ENCODE measurements at places on chromosomes 16 and 17.

DNA sequence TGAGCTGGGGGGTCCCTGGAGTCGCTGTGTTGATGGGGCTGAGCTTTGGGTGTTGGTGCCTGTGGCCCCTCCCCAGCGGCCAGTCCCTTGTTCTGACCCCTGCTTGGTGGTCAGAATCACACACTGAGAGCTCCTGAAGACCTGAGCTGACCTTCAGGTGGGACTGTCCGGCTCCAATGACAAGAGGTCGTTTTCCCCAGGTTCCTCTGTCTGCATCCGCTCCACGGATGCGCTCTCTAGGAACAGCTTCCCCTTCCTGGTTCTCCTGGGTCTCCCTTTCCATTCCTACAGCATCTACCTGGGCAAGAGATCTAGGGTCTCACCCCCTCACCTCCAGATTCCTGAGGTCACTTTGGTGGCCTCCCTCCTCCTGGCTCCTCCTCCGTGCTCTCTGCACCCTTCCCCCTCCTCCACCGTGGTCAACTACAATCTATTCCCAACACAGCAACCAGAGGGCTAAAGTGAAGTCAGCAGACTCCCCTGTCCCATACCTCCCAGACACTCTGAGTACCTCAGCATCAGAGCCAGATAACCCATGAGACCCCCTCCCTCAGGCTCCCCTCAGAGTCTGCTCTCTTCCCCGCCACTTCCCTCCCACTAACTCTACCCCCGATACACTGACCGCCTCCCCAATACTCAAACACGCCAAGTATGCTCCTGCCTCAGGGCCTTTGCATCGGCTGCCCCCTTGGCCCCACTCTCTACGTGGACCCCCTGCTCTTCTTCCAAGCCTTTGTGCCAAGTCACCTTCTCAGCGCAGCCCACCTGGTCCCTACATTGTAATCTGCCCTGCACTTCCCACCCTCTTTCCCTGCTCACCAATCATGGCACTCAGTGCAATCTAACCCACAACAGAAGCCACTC is 9.0 kb upstream of the SEC14L5 start:
- DNase-seq = no peak

DNA sequence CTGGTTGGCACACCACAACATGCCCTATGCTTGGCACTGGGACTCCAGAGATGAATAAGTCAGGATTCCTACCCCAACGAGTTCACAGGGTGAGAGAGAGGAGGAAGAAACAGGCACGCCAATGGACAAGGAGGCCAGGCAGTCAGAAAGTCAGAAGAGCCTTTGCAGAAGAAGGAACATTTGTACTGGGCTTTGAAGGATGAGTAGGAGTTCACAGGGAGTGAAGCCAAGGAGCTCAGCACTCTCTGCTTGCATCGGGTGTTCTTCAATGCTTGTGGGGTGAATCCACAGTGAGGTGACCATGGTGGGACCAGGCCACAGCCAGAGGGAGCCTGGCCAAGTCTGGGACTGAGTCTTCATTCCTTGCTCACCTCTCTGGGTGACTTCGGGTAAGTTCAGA is 47.5 kb downstream of the AIPL1 start:
- no peak for DNase-seq

DNA sequence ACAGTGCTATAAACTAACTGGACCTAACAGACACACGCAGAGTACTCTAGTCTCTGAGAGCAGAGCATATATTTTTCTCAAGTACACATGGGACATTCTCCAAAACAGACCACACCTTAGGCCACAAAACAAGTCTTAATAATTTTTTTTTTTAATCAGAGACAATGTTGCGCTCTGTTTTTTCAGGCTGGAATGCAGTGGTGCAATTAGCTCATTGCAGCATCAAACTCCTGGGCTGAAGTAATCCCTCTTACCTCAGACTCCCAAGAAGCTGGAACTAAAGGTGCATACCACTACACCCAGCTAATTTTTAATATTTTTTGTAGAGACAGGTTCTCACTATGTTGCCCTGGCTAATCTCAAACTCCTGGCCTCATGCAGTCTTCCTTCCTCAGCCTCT is 37.7 kb downstream of the ULK2 start:
- no peak for DNase-seq

DNA sequence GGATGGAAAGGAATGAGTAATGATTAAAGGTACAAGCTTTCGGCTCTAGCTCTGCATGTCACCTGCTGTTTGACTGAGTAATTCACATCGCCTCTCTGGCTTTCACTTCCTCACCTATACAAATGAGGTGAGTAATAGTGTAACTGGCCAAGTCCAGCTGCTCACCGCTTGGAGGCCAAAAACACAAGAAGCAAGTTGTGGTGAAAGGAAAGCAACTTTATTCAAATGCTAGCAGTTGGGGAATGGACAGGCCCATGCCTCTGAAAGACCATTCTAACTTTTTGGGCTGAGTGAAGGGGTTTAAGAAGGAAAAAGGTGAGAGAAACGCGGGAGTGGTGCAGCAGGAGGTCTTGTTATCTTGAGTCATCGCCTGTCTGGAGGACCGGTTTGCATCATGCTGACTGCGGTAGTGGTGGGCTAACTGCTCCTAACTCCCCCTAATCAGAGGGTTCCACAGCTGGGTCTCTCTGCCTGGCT is 45.7 kb upstream of the CSNK2A2 start:
- DNase-seq = no peak

GRCh38 chr17:42979511-42980273 is at the start of gene PTGES3L:
Gene PTGES3L (minus strand): TSS chr17:42980080. CDS start chr17:42980053, 27 bp downstream.
- no peak for DNase-seq

DNA sequence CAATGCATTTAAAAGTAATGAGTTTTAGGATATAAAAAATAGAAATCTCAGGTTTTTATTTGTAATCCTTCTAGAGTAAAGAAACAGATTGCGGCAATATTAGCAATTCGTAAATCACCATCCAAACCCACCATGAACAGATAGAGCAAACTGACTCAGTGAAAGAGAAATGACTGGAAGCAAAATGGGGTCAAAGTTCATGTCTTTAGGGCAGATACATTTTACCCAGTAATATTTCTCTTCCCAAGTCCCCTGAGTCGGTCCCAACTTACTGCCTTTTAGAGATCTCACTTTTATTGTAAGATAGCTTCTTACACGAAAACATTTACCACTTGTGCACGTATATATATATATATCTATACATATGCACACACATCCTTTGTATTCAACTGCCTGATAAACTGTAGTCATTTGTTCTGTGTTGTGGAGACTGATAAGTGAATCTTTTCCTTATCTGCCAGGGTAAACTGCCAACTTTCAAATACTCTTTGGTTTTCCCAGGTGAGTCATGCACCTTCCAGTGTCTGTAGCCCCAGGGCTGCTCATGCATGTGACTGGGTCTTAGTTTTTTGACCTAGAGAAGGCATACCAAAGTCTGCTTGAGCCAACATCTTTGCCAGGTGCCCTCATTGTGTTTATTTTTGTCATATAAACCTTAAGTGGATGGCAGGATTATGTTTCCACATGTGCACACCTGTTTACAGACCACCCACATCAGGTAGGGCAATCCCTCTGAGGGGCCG is 7.8 kb upstream of the IRF8 start:
- no peak for DNase-seq

GRCh38 chr17:20263595-20263994 is 203.7 kb downstream of the LGALS9B start:
- DNase-seq = no peak

DNA sequence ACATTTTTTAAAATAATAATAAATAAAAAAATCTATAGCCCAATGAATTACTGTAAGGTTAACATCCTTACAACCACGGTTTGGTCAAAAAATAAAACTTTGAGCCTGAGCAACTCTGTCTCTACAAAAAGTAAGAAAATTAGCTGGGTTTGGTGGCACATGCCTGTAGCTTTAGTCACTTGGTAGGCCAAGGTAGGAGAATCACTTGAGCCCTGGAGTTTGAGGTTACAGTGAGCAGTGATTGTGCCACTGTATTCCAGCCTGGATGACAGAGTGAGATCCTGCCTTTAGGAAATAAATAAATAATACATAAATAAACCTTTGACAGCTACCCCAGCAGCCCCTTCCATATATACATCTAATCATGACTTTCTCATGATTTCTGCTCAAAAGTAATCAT is 26.9 kb upstream of the PHAF1 start:
- DNase-seq = no peak

DNA sequence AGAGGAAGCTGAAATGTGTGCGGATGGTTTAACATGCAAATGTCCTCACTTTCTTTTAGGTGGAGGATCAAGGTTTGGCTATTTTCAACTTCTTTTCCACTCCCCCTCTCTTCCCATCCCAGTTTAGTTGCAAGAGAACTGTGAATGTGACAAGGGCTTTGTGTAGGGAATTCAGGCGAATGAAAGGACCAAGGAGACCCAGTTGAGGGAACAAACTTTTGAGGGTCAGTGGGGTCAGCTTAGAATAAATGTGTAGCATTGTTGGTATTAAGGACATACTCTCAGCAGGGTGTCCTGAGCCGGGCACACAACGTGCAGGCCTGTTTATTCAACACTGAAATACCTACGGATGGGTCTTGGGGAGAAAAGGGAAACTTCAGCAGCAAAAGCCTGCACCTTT is 346.0 kb downstream of the PMP22 start:
- no peak for DNase-seq

- no peak for DNase-seq
Measured at GRCh38 chr17:7119314-7119713, 4.7 kb upstream of the ASGR2 start.

DNA sequence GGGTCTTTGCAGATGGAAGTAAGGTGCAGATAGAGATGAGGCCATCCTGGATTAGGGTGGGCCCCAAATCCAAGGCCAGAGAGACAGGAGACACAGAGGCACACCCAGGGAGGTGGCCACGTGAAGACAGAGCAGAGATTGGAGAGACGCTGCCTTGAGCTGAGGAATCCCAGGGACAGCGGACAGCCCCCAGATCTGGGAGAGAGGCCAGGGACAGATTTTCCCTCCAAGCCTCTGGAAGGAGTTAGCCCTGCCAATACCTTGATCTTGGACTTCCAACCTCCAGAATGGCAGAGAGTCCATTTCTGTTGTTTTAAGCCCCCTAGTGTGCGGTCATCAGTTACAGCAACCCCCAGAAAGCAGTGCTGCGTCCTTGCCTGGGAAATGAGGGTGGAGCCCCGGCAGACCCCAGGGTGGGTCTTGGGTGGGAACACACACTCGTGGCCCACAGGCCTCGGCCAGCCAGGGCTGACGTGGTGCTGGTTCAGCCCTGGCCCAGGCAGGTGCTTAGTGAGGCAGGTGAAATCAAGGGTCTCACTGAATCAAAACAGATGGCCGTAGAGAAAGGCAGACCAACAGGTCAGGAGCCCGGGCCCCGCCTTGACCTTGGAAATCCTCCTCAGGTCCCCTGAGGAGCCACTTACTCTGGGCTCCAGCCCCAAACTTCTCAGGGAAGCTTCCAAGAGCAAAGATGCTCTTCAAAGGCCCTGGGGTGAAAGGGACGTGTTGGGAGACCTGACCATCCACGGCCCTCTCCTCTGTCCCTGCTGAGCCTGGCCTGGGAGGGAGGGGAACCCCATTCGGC is 169.3 kb downstream of the RBFOX3 start:
- no peak for DNase-seq

All from stimulated activated CD4-positive, alpha-beta T cell treated with anti-CD3 and anti-CD28 coated beads, TNF-alpha, amount 100 ng/mL, for 24 hours (primary cell).